Cardiac muscle cell (in vitro differentiated cells and primary cell): ENCODE measurements at places on chromosomes 4 and X.

- H3K4me1 ChIP-seq, result no peaks in the 10 kb centered on the region
- H3K27ac ChIP-seq, result no peak overlapping the region
- H3K4me3 ChIP-seq, result no peak overlapping the region
Measured at GRCh38 chr4:53608649-53609048, 17.4 kb upstream of the LNX1 start.

- H3K4me1 ChIP-seq, result no peaks in the 10 kb centered on the region
- H3K4me3 ChIP-seq, result no peak overlapping the region
- no peaks in the 10 kb centered on the region for H3K36me3 ChIP-seq
- H3K27ac ChIP-seq, result no peak overlapping the region
Measured at GRCh38 chr4:81650606-81651242, 179.0 kb upstream of the RASGEF1B start.

GRCh38 chrX:136733613-136734012 is 47.1 kb downstream of the ARHGEF6 start:
- H3K4me1 ChIP-seq, result no peaks in the 10 kb centered on the region
- DNase-seq, result no peak

DNA sequence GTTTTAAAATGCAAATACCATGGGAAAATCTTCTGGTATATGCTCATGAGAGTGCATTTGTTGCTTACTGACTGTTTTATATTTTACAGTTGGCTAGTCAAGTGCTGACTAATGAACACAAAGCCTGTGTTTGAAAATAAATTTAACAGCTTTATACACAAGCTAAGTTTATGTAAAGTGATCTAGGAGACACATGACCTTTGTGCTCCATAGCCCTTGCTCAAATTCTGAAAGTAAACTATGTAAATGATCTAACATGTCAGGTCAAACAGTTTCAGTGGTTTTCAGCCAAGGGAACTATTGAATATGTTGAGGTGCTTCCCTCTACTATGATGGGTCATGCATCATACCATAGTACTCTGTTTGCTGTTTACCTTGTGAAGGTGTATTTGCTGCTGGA is 36.7 kb downstream of the DIAPH2 start:
- no peaks in the 10 kb centered on the region for H3K27me3 ChIP-seq
- H3K4me3 ChIP-seq, result no peak overlapping the region
- peaks cover 5% of the 10 kb centered on the region for H3K4me1 ChIP-seq
- no peak overlapping the region for H3K27ac ChIP-seq
- DNase-seq, result no peak

GRCh38 chr4:100177126-100177525 is 13.1 kb downstream of the DDIT4L start:
- DNase-seq, result no peak
- H3K4me3 ChIP-seq, result no peak overlapping the region

GRCh38 chr4:137278431-137278830 is 253.9 kb downstream of the PCDH18 start:
- no peaks in the 10 kb centered on the region for H3K27me3 ChIP-seq
- no peak for DNase-seq
- no peak overlapping the region for H3K27ac ChIP-seq
- H3K4me3 ChIP-seq, result no peak overlapping the region
- no peaks in the 10 kb centered on the region for H3K36me3 ChIP-seq
